Activated CD4-positive, alpha-beta T cell treated with anti-CD3 and anti-CD28 coated beads, Interleukin-2, amount 50 U/mL, for 24 hours (primary cell): ENCODE measurements at places on chromosomes 7 and 10.

DNA sequence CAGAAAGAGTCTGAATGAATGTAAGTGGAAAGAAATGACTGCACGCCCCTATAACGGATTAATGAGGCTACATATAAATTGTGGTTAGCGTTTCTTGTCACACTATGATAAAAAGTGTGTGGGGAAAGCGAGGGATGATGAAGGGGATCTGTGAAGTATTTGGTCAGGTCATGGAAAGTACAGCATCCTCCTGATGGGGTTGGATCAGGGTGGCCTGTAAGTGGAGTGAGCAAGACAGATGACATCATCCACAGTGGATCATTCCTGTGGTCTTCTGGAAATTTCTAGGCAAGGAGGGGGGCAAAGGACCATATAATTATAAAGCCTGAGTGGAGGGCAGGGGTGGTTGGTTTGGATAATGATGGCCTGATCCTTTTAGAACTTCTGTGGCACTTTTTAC, 606.0 kb downstream of the INHBA start:
- no peak for DNase-seq

GRCh38 chr10:785861-786214, 96.4 kb upstream of the DIP2C start:
- no peak for DNase-seq

DNA sequence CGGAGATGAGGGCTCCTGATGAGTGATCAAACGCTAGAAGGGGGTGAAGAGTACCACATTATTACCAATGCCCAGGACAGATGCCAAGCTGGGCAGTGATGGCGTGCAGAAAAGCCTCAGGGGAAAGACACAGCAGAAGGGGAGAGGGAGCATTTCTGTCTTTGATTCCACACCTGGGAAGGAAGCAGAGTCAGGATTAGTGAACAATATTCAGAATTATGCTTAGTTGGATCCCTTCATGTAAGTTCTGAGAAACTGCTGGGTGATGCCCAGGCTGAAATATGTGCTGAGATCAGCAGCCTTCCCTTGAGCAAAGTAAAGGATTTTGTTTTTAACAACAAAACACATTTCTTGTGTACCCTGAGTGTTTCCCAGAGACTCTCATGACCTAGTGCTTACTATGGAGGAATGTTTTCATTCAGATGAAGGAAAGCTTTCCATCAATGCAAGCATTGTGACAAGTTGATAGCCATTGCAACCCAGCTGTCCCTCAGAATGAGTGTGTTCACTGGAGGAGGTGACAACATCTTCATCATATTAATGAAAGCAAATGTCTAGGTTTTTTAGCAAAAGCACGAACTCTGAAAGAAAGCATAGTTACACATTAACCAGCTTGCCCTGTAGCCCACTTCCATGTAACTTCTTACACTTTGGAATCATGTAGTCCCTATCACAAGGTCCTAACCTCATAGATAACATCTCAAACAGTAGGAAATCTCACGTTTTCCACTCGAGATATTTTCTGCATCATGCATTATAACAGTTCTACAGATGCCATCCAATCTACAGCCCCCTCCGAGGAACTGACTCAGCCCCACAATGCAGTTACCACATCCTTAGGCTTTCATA, 23.8 kb upstream of the AKR1C1 start:
- no peak for DNase-seq

GRCh38 chr10:62844280-62845011, 28.3 kb upstream of the EGR2 start:
- DNase-seq: no peak

- DNase-seq: no peak
Measured at GRCh38 chr10:113292086-113292485, 260.8 kb upstream of the HABP2 start.

DNA sequence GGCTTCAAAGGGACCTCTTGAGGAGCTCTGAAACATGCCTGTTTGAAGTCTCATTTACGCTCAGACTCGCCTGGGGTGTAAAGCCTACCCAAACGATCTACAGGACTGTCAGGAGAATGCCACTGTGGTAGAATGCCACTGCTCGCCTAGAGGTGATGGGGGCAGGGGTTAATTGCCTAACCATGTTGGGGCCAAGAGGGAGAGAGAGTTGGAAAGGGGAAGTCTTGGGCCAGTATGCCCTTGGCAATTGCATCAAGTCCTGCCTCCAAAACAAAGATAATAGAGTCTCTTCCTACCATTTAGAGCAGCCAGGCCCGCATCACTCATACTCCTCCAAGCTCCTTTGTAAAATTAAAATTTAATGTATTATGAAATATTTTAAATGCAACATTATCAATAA, 25.2 kb downstream of the CDK1 start:
- DNase-seq: no peak

- DNase-seq: no peak
Measured at GRCh38 chr10:59771162-59771807, 18.0 kb upstream of the MRLN start.

DNA sequence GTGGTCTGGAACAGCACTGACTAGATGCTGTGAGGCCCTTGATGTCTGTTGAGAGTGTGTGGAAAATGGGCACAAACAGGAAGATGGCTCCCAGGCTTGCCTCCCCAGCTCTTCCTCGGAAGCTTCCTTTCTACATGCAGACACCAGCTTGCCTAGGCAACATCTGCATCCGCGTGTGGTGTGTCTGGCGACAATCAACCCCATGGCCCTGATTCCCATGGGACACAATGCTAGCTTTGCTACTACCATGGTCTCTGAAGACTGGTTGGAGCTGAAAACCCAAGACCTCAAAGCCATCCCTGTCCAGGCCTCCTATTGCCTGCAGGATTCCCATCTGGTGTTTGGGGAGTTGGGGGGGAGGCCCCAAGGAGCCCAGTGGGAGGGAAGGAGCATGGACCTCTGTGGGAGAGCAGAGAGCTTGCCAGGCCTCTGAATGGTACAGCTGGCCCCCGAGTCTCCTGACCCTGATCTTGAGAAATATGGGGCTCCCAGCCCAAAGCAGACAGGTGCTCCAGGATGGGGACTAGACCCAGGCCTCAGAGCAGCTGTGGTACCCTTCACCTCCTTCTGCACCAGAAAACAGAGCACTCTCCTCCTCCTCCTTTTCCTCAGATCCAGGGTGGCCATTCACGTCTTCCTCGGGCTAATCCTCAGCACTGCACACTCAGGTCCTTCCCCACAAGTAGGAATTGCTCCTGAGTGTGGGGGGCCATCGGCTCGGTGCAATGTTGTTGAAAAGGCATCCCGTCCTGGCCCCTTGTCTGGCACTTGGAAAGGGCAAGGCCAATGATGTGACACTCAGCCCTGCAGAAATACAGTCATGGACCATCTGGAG, 57.6 kb downstream of the ARHGAP22 start:
- DNase-seq: no peak

GRCh38 chr7:149844445-149844844, 6.3 kb downstream of the ZNF862 start:
- DNase-seq: no peak

GRCh38 chr10:43234471-43235041, 32.3 kb downstream of the RASGEF1A start:
- no peak for DNase-seq

GRCh38 chr10:13823709-13824405, 237.1 kb downstream of the PRPF18 start:
- DNase-seq: no peak

GRCh38 chr7:36283181-36283580, 106.5 kb upstream of the ANLN start:
- DNase-seq: no peak

DNA sequence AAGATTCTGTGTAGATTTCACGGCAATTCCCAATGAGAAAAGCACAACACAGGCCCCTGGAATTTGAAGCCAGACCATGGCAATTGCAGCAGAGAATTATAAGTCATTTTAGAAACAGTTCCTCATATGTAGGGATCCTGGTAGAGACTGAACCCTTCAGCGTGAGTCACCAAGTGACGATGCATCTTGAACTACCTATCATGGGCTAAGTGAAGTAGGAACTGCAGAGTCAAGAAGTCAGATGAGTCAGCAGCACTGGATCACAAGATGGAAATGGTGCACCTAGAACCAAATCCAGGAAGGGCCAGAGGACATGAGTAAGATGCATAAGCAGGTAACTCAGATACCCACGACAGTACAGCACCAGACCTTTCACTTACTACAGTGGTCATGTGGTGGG, 140.0 kb upstream of the TPK1 start:
- no peak for DNase-seq

- DNase-seq: no peak
Measured at GRCh38 chr7:2638224-2638991, 6.6 kb downstream of the TTYH3 start.

DNA sequence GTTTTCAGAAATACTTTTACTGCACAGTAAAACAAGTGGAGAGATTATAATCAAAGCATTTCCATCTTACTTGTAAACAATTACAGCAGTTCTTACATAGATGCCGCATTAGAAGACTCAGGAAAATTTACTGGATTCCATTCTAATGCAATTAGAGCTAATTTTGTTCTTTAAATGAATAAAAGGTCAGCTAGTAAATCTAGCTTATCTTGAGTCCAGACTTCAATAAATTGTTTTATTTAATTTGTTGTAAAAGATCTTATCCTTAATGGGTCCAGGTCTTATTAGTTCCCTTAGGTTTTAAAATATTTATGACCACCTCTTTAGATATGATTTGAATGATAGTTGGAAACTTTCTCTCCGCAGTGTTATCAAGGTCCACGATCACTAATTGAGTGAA, 70.2 kb upstream of the GATA3 start:
- DNase-seq: no peak

DNA sequence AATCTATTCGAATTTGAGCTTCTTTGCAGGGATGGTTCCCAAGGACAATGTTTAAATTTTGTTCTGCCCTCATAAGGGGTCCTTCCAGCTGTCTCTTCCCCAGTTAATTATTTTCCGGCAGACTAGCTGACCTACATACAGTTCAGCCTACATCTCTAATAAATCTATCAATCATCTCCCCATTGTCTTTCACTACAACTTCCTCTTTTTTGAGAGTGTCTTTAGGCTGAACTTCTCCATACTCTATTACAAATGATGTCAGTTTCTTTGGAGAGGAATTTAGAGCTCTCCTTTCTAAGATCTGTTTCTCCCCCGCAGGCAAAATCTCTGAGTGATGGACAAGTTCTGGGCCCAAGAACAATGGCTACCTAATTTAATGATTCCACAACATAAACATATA, 122.2 kb downstream of the PCLO start:
- DNase-seq: no peak

DNA sequence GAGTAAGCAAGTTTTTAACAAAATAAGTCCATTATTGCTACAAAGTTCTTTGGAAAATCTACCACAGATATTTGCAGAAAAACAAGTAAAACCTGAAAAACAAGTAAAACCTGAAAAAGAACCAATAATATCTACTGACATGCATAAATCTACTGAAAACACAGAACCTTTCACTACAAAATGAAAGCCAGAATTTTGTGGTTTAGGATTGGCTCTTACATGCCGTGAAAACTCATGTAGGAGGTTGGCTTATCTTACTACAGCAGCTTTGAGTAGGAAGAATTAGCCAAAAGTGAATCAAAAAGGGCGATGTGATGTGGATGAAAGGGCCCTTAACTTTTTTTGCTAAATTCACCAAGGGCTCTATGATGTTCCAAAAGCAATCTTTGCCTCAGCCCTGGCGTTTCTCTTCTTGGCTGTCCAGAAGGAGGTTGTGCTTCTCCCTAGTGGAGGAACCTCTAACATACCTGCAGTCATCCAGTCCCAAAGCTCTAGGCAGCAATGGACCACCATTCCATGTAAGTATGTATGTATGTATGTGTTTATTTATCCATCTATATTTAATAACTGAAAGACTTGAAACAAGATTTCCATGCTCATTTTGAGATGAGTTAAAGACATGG, 93.5 kb upstream of the ZNF804B start:
- DNase-seq: no peak

DNA sequence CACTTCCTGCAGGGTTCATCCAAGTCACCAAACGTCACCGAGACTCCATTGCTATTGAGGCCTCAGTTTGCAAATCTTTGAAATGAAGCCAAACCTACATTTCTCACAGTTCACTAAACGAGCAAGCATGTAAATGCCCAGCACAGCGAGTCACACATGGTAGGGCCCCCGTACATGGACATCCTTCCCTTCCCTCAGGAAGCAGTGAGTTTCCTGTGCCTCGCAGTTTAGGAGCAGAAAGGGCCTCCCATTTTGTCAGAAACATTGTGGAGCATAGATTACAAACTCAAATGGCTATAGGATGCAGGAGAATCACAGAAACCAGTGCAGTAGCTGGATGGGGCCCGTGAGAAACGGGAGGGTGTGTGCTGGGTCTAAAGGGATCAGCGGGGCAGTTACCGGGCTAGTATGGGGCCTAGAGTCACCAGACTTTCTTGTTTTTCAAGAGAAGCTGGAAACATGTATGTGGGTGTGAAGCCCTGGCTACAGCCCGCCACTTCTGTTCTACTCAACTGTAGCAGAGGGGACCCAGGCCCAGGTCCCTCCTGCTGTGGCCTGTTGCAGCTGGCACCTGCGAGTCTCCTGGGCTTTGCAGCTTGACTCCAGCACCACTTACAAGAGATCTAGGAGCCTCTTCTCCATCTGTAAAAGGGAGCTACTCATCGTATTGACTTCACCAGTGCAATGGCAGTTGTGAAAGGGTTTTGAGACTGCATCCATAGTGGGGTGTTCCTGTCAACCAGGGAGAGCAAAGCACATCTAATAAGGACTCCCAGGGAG, 14.2 kb upstream of the SLC18A3 start:
- DNase-seq: no peak

DNA sequence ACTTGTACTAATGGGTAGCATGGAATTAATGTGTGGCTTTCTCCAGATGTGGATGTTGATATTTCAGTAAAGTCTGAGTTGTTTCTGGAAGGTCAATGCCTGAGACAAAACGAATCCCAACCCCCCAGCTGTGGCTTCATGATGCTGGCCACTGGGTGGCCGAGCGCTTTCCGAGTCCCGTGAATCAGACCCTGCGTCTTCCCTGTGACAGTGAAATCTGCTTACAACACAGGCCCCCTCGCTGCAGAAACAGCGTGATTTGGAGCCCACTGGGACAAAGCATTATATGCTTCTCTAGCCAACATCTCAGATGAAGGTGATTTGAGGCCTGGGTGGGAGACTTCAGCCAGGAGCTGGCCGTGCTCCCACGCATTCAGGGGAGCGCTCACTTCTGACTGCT, 124.7 kb downstream of the WDR37 start:
- no peak for DNase-seq

DNA sequence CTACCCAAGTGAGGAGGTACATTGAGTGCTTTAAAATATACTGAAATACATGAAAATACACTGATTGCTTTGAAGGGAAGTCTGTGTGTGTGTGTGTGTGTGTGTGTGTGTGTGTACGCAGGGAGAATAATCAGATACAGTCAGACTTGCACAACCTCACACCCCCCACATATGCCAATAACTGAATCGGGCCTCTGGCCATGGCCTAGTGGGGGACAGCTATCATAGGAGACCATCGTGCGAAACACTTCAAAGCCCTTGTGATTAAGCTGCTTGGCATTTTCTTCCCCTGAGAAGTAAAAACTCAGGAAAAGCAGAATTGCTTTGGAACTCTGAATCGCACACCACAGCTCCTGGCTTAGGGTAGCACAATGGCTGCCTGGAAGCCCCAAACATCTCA, 135.1 kb downstream of the C10orf105 start:
- no peak for DNase-seq

- DNase-seq: peak; percentile 8
Measured at GRCh38 chr10:129030996-129031843, 435.8 kb upstream of the MGMT start.
